ENCODE measurements at places on chromosomes 7 and 10.
A peak's percentile ranks its signal among the peaks of the same experiment; 100 is the strongest.

- DNase-seq, result no peak
Observed at GRCh38 chr7:32680259-32681173, 185.2 kb downstream of the AVL9 start.

GRCh38 chr10:34252111-34252510 lies 563.0 kb downstream of the PARD3 start:
- no peak for DNase-seq

DNA sequence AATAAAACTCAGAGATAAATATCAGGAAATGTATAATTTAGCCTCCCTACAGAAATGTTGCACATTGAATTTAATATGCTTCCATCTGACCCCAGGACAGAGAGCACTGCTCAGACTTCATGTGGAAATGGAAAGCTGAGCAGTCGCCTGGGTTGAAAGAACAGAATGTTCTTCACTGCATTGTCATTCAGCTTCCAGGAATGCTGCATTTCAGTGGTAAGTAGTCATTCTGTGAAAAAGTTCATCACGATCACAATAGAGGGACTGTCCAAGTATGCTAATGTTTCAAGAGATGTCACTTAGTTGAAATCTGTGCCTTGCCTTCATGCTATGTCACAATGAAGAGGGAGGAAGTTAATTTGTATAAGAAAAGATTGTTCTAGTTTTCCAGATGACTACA lies 147.3 kb downstream of the NRCAM start:
- no peak for DNase-seq

DNA sequence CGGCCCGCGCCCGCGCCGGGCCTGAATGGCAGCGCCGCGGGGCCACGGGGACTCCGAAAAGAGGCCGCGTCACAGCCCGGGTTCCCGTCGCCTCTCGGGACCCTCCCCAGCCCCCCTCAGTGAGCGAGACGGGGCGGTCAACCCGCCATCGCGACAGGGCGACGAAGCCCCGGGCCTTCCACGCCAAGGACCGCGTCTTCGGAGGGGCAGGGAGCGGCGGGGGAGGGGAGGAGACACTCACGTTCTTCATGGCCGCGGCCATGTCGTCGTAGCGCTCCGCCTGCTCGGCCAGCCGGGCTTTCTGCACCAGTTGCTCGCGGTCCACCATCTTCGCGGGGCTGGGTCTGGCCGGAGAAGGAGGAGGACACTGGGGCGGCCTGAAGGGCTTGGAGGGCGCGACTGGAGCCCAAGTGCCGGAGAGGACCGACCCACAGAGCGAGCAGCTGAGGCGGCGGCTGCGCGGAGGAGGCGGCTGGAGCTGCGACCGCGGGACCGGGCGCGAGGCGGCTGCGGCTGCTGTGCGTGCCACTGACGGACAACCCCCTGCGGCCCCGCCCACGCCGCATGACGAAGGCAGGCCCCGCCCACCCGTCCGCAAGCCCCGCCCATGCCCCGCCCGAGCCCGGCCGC lies at the start of gene YWHAG:
TSS of gene YWHAG (minus strand) at position 511 of the 630 bp plus-strand sequence. CDS start at position 328, 183 bp downstream.
- DNase-seq, result peak; percentile 99

GRCh38 chr10:26780106-26780792 lies 80.5 kb downstream of the ABI1 start:
- no peak for DNase-seq
